ENCODE measurements at places on chromosomes 1 and 21. TPM values are rescaled to one million over a fixed set of nuclear protein-coding genes. Genes with fewer than 3 reads are reported as not detected.

DNA sequence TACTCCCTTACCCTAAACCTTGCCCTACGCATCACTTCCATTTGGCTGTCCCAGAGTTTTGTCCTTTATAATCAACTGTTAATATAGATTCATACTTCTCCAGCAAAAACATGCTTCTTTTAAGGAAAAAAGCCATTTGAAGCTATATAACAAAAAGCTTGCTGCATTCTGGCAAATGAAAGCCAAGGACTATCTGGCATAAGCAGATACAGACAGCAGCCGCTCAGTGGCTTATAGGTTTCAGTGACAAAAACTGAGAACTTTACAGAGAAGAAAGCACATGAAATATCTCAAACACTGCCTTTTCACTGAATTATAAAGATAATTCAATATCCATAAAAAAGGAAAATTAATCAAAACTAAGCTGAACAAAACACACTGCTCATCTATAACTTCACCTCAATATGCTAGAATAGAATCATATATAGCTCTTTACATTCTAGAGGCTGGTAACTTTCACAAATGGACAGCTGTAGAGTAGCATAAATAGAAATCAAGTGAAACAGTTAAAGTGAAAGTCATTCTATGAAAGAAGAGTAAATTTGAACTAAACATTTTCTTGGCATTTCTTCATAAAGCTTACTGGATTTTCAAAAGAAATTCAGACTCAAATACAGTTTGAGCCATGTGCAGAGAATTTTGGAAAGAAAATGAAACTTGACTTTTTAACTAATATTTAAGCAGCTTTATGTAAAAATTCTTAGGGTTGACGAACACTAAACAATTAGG lies 19.6 kb downstream of the CDC42BPA start:
- DNase-seq, result no peak

DNA sequence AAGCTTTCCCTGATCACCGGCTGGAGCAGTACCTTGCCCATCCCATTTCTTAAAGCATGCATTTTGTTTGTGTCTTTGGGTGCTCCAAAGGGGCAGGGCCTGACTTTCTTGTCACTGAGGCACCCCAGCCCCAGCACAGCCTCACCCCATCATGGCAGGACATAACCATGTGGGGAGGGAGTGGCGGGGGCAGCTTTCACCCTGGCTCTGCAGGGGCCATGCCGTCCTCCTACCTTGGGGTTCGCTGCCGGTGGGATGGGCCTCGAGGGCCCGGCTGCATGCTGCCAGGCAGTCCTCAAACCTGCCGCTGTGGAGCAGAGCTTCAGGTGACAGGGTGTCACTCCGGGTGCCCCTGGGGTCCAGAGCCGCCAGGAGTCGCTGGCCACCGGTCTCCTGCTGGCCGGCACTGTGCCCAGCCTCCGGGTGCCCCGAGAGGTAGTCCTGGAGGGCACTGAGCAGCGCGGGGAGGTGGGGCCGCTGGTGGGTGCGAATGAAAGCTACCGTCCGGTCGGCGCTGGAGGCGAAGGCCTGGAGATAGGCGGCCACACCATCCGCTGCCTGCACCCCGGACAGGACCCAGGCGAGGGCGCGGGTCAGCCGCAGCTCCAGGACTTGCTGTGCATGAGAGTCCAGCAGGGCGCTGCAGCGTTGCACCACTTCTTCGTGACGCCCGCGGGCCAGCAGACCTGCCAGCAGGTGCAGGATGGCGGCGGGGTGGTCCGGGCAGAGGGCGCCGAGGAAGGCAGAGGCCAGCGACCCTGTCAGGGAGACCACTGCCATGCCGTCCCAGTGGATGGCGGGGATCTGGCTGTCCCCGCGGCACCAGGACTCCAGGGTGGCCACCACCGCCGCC lies 1.5 kb downstream of the TTC34 start:
- DNase-seq, result no peak

- DNase-seq, result no peak
Measured at GRCh38 chr1:244346972-244347618, 104.6 kb downstream of the ADSS2 start.

DNA sequence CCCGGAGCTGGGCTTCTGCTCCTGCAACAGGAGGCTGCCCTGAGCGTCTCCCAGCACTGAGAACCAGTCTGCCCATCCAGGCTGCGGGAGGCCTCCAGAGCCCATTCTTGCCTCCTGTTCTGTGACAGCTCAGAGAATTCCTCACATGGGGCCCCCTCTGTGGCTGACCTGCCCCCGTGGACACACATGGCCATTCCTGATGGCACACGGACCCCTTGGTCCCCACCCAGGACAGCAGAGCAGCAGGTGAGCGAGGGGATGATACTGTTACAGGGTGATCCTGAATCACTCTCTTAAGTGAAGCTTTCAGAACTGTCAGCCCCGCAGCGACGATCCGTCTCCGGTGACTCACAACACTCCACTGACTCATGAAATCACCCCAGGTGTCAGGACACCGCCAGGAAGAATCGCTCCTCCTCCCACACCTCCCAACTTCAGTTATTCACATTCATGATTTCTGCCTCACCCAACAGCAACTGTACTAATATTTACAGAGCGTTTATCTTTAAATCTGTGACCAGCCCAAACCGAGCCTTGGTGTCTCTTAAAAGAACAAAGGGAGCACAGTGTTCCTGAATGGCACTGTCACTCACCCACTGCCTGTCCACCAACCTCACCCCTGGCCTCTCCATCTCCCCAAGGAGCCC lies 22.5 kb downstream of the CHD5 start:
- DNase-seq, result no peak

DNA sequence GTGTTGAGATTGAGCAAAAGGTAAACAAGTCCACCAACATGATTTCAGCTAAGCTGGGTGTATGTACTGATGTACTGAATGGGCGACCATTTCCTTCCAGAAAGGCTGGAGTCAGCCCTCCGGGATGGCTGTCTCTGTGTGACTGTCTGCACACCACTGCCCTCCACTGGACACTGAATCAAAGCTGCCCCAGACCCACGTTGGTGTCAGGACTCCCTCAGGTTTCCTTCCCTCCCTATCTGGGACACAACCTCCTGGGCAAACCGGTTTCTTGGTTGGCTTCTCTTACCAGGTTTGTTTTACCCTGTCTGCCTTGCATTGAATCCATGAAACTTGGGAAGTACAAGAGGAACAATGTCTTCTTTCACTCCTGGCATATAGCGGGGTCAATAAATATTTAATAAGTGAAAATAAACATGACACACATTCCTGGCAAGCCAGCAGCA lies 5.3 kb upstream of the SRP9 start:
- DNase-seq, result peak; percentile 76

DNA sequence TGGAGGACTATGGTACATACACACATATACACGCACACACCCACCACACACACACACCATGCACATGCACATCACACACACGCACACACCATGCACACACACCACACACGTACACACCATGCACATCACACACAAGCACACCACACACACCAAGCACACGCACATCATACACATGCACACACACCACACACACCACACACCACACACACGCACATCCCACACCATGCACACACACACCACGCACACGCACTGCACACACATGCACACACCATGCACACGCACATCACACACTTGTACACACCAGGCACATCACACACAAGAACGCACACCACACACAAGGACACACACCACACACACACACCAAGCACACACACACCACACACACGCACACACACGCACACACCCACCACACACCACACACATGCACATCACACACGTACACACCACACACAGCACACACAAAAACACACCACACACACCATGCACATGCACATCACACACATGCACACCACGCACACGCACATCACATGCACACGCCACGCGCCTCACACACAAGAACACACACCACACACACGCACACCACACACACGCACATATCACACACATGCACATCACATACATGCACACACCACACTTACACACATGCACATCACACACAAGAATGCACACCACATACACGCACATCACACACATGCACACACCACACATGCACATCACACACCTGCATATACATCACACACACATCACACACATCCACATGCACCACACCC lies 9.2 kb downstream of the PDE9A start:
- DNase-seq, result no peak

DNA sequence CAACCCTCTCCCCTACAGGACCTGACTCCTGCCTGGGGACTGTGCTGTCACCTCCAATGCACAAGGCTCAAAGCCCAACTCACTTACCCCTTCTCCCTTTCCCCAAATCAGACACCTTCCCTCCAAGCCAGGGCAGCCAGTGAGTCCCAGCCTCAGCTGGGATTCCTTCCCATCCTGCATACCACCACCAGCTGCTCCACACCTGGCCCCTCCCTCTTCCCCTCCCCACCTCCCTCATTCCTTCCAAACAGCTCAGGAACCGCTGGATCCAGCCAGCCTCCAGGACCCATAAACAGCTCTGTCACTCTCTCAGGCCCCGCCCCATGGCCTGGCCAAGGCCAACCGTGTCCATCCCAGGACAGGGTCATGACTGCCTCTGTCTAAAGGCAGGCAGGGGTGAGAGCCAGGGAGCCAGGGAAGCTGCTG lies 41.4 kb downstream of the ACOT7 start:
- DNase-seq, result no peak

- DNase-seq, result peak; percentile 36
Measured at GRCh38 chr1:77281491-77282186, at the start of gene AK5. TSS of gene AK5 (plus strand) at chr1:77282019. CDS start at chr1:77282314, 295 bp downstream.

- DNase-seq, result no peak
Measured at GRCh38 chr1:114558544-114558943, 22.9 kb downstream of the BCAS2 start.

GRCh38 chr1:45785583-45785982 lies 17.8 kb upstream of the MAST2 start:
- no peak for DNase-seq

DNA sequence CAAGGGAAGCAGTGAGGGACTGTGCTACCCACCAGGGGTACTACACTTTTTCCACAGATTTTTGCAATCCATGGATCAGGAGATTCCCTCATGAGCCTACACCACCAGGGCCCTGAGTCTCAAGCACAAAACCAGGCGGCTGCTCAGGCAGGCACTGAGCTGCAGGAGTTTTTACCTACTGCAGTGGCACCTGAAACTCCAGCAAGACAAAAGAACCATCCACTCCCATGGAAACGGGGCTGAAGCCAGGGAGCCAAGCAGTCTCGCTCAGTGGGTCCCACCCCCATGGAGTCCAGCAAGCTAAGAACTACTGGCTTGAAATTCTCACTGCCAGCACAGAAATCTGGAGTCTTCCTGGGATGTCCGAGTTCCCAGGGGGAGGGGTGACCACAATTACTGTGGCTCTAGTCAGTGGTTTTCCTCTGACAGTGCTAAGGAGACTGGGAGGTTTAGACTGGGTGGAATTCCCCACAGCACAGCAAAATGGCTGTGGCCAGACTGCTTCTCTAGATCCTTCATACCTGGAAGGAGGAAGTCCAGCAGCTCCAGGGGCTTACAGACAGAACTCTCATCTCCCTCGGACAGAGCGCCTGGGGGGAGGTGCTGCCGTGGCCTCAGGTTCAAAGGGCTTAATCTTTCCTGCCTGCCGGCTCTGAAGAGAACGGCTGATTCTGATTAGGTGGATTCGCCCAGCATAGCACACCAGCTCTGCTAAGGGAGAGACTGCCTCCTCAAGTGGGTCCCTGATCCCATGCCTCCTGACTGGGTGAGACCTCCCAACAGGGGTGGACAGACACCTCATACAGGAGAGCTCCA lies 437.8 kb downstream of the LTN1 start:
- no peak for DNase-seq

GRCh38 chr1:214335567-214335966 lies 54.6 kb downstream of the SMYD2 start:
- DNase-seq, result no peak

DNA sequence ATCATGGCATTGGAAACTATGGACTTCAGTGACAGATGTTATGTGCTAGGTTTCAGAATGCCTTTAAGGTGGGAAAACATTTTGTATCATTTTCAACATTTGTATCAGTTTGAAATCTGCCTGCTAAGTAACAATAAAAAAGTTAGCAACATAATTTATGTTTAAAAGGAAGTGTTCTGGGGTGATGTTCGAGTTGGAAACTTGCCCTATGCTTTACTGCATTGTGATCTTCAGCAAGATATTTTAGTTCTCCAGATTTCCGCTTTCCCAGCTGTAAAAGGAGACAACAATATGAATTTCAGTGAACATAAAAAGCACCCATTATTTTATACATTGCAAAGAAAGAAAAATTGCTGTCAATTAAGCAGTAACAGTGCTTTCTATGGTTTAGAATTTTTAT lies 187.4 kb downstream of the DISC1 start:
- DNase-seq, result no peak

GRCh38 chr1:8848663-8849386 lies 29.7 kb downstream of the ENO1 start:
- peak; percentile 90 for DNase-seq

- no peak for DNase-seq
Measured at GRCh38 chr1:223210788-223211120, 67.7 kb upstream of the TLR5 start.

- DNase-seq, result no peak
Measured at GRCh38 chr1:81197591-81197990, 603.1 kb upstream of the ADGRL2 start.

DNA sequence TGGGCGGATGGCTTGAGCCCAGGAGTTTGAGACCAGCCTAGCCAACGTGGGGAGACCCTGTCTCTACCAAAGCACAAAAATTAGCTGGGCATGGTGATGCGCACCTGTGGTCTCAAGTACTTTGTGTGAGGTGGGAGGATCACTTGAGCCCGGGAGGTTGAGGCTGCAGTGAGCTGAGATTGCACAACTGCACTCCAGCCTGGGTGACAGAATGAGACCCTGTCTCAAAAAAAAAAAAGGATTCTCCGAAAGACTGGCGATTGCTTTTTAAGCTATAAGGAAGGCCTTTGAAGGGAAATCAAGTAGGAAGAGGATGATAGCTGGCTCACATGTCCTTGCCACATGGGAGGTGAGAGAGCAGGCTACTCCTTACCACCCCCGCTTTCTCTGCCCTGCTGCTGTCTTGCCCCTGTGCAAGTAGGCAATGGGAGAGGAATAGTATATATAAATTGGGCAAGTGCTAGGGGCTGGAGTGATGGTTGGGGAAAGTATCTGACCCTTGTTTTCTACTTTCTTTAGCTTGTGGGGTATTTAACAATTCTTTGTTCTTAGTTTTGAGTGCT lies 3.8 kb upstream of the LAMTOR5 start:
- no peak for DNase-seq

Gene IQGAP3
- 11.6 TPM for polyA plus RNA-seq

Gene SPATA17
- polyA plus RNA-seq, result 13.8 TPM

Gene TBX15
- polyA plus RNA-seq, result 0.26 TPM

Gene TIE1
- polyA plus RNA-seq, result 45.3 TPM

Gene AUNIP
- polyA plus RNA-seq, result 3.3 TPM

Gene COL24A1
- 3.5 TPM for polyA plus RNA-seq

Gene PIK3CD
- 3.6 TPM for polyA plus RNA-seq

Gene USP21
- polyA plus RNA-seq, result 48.7 TPM

Gene SPATA6
- 16.9 TPM for polyA plus RNA-seq

Gene CLCA4
- polyA plus RNA-seq, result not detected

Gene GBP6
- not detected for polyA plus RNA-seq

Gene PGBD5
- 6.1 TPM for polyA plus RNA-seq

Gene SLC30A2
- 0.37 TPM for polyA plus RNA-seq

Gene PROK1
- 0.34 TPM for polyA plus RNA-seq

Gene NEGR1
- polyA plus RNA-seq, result 5.9 TPM
